ELF-1 (cell line): ENCODE measurements at places on chromosomes 12 and 14.
A peak's percentile ranks its signal among the peaks of the same experiment; 100 is the strongest.

- DNase-seq: no peak
Observed at GRCh38 chr12:131471946-131472732, 238.8 kb upstream of the SFSWAP start.

- no peak for DNase-seq
Observed at GRCh38 chr12:88945051-88945732, 364.9 kb upstream of the KITLG start.

- DNase-seq: no peak
Observed at GRCh38 chr12:68393417-68393816, 61.3 kb upstream of the MDM1 start.

DNA sequence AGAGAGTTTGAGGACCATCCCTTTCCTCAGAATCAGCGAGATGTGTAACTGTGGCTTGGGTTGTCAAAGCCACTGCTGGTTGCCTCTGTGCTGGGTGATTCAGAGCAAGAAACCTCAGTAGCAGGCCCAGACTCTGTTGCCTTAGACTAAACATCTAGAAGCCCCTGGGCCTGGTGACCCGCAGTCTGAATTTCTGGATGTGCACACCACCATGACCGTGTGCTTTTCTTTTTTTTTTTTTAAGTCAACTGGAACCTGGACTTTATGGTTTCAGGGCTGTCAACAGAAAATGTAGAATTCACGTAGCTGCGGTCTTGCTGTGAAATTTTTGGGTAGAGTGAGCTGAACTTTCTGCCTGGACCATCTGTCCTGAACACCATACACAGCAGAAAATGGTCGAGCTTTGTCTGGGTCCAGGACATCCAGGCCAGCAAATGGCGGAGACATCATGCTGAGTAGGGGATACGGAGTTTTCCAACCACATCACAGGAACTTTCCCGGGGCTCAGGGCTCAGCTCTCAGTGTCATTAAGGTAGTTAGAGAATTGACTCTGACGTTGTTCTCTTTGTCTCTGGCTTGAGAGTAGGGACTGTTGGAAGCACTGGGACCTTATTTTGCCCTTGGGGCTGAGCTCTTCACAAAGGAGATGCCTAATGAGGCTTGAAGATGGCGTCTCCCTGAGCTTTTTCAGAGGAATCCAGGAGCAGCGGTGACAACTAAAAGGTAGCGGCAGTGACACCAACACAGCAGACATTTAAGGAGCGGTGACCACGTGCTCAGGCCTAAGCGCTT is 23.0 kb upstream of the BATF start:
- peak; percentile 74 for DNase-seq

DNA sequence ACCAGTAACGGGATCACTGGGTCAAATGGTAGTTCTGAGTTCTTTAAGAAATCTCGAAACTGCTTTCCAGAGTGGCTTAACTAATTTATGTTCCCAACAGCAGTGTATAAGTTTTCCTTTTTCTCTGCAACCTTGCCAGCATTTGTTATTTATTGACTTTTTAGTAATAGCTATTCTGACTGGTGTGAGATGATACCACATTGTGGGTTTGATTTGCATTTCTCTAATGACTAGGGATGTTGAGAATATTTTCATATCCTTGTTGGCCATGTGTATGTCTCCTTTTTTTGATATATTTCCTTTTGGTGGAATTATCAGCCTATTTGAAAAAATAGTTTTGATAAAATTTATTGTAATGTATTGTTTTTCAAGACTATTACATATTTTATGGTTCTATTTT is 701.2 kb upstream of the FBXO33 start:
- no peak for DNase-seq

DNA sequence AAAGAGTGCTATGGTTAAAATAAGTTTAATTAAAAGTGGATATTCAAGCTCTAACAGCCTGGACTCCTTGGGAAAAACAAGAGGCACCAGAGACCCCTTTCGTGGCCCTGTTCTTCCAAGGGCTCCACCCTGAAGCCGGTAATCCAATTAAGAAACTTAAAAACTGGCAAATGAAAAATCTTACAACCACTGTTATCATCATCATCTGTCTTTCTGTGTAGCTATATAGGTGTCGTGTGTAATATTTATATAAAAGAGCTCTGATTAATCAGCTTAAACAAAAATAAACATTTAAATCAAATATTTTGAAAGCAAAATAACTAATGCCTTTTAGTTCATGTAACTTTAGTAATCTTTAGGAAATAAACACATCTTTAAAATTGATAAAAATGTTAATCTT is 4.5 kb downstream of the ATF1 start:
- no peak for DNase-seq

DNA sequence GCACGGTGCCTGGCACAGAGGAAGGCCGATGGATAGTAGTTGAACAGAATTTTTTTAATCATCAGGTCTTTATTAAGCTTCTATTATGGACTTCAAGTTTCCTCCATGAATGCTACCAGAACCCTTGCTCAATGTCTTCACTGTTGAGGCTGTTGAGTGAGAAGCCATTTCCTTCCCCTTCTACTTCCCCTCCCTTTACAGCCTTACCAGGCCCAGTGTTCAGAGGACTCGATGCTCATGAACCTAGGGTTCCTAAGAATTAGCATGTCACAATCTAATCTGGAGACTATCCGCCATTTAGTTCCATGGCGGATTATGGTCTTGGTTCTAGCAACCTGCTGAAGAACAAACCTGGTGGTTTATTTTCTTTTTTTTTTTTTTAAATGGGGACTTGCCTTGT is 17.7 kb downstream of the ETV6 start:
- DNase-seq: no peak

DNA sequence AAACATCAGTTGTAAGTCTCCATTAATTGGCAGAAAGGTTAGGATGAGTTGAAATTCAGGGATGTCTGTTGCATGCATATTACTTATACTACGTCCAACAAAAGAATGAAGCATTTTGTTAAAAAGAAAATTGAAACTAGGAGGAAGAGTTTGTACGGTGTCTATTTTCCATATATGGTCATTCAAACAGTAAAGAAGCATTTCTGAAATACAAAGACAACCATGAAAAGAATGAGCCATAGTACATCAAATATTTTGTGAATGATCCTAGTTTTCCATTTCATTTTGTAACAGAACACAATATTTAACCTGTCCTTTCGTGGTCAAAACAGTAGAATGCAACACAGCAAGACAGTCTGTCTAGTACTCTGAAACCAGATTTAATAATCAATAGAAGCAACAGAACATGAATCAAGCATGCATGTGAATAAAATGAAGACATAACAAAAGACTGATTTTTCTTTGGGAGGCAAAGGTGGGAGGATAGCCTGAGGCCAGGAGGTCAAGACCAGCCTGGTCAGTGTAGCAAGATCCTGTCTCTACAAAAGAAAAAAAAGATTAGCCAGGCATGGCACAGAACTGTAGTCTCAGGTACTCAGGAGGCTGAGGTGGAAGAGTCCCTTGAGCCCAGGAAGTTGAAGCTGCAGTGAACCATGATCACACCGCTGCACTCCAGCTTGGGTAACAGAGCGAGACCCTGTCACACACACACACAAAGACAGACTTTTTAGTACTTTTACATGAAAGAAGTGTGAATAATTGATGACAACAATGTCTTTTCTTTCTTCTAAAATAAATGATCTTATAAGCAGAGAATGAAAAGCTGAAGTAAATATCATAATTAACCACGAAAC is 156.0 kb downstream of the LRIG3 start:
- no peak for DNase-seq

- DNase-seq: peak; percentile 70
Observed at GRCh38 chr14:74085047-74085637, 386 bp downstream of the LIN52 start.

- DNase-seq: no peak
Observed at GRCh38 chr14:60174352-60175254, 9.4 kb upstream of the DHRS7 start.

- no peak for DNase-seq
Observed at GRCh38 chr14:99132821-99133635, 139.0 kb downstream of the BCL11B start.

- DNase-seq: no peak
Observed at GRCh38 chr12:3107954-3108353, 30.8 kb downstream of the TSPAN9 start.

DNA sequence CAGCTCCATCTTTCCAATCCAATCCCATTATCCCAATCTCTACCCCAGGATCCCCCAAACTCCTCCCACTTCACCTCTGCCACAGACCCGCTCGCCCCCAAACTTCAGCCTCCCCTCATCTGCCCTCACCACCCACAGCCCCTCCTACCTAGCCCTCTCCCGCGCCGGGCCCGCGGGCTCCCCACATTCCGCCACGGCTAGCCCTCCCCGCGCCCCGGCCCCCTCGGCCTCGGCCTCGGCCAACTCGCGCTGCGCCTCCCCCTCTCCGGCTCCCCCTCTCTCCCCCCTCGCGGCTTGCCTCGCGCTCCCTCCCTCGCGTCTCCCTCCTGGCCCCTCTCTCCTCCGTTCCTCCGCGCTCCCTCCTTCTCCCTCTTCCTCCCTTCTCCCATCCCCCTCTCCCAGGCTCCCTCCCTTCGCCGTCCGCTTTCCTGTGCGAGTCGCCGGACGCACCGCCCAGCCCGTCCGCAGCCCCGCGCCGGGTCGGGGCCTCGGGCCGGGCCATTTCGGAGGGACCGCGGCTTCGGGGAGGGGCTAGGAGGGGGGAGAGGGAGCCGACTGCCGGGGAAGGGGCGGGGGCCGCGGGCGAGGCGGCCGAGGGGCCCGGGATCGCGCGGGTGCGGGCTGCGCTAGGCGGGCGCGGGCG is at the start of gene ATN1:
ATN1 (plus strand) TSS at position 581 of the 643 bp plus-strand sequence. CDS start 6,043 bp downstream, outside the sequence.
- peak; percentile 69 for DNase-seq

DNA sequence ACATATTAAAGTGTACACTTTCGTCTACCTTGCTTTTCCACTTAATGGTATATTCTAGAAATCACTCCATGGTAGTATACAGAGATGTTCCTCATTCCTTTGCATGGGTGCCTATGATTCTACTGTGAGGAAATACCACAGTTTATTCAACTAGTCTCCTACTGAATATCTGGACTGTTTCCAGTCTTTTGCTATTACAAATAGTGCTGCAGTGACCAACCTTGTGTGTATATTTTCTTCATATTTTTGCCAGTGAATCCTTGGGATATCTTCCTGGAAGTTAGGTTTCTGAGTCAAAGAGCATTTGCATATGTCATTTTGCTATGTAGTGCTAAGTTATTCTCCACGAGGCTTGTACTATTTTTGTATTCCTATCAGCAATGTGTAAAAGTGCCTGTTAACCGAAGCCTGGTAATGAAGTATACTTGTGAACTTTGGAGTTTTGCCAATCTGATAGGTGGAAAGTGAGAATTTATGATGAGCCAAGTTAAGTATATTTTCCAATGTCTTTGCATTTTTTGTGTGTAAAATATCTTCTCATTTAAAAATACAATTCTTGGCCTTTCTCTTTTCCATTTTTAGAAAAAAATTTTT is 31.3 kb upstream of the TMEM263 start:
- DNase-seq: no peak

GRCh38 chr14:82244791-82245190 is 711.1 kb upstream of the SEL1L start:
- DNase-seq: no peak

DNA sequence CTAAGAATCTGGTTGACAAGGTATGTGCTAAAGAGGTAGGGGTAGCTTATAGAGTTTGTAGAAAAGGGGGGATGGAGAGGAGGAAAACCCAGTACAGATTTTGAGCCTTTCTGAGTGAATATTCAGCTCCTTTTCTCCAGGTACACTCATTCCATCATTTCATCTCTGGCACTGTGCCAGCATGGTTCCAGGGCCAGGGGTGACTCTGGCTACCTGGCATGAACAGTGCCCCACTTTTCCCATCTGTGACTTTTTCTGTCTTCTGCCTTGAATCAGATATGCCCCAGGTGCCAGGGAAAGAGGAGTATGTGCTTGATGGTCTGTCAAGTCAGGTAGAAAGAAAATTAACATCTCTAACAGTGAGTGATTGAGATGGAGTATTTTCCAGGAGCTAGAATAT is 175.7 kb downstream of the CACNA1C start:
- DNase-seq: no peak

GRCh38 chr14:33933386-33933933 is 17.4 kb downstream of the EGLN3 start:
- no peak for DNase-seq

GRCh38 chr14:76259029-76259735 is 107.5 kb downstream of the GPATCH2L start:
- DNase-seq: no peak

GRCh38 chr14:29857551-29857950 is 70.1 kb downstream of the PRKD1 start:
- DNase-seq: no peak

DNA sequence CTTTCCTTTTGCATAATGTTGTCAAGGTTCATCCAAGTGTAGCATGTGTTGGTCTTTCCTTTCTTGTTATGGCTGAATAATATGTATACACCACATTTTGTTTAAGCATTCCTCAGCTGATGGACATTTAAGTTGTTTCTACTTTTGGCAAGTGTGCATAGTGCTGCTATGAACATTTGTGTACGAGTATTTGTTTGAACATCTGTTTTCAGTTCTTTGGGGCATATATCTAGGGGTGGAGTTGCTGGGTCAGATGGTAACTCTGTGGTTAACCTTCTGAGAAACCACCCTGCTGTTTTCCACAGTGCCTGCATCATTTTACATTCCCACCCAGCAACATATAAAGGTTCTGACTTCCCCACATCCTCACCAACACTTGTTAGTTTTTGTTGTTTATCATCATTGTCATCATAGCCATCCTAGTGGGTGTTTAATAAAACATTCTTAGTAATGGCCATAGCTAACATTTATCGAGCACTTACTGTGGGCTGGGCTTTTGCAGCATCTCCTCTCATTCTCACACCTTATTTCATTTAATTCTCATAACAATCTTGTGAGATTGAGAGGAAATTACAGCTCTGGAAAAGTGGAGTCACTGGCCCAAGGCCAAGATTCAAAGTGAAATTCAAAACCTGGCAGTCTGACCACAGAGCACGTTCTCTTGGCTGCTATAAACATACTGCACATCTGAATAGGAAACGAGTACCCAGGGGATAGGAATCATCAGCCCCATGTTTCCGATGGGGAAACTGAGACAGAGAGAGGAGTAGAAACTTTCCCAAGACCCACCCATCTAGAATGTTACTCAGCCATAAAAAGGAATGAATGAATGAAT is 193.6 kb downstream of the KSR2 start:
- no peak for DNase-seq

- no peak for DNase-seq
Observed at GRCh38 chr12:2902272-2902880, 11.7 kb downstream of the TULP3 start.

- no peak for DNase-seq
Observed at GRCh38 chr12:76490763-76491162, 68.8 kb downstream of the OSBPL8 start.

- peak; percentile 21 for DNase-seq
Observed at GRCh38 chr14:51545396-51545795, 106.3 kb upstream of the FRMD6 start.

DNA sequence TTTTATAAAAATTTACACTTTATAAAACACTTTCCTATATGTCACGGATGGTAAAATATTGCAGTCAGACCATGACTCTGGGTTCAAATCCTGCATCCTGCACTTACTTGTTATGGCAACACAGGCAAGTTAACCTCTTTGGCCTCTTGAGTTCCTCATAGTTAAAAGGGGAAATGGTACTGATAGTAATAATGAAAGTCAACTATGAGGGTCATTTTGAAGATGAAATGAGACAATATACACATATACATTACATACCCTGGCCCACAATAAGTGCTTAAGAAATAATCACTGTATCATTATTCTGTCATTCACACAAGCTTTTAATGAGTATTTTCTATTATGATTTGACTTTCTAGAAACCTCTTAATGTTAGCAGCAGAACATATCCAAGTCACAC is 64.4 kb downstream of the C12orf42 start:
- DNase-seq: no peak
